Cortex of kidney (tissue), 1 donor: ENCODE measurements at places on chromosomes 2 and 18.

DNA sequence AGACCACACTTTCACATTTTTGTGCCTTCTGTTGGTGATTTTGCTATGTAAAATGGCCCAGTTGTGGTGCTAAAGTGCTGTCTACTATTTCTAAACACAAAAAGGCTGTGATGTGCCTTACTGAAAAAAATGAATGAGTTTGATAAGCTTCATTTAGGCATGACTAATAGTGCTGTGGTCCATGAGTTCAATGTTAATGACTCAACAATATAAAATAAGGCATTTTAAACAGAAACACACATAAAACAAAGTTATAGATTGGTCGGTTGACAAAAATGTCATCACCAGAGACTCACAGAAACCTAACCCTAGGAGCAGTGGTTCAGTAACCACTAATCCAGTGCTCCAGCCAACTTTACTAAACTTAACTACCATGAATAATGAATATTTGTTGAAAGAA lies 160.0 kb downstream of the DNAH6 start:
- no peak for DNase-seq

- DNase-seq = no peak
Observed at GRCh38 chr18:68323921-68324320, 391.0 kb downstream of the TMX3 start.

DNA sequence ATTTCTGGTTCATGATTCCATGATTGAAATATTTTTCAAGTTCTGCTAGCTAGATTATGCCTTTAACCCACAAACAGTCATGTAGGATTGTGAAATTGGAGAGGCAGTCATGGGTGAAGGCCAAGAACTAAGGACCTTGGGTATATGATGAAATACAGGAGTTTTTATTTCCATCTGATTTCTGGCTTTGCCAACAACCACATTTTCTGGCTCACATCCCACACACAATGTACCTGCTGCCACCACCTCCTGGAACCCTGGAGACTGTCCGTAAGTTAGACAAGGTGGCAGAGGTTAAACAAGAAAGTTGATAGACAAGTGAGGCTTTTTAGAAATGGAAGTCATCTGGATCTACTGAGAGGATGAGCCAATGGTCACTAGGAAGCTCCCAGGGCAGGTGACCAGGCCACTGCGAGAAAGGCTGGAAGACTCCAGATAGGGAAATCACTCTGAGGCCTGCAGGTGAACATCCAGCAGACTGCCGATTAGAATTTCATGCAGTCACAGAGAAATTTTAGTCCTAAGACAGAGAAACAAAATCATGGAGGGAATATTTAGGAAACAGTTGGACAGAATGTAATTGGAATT lies 402.0 kb downstream of the ALK start:
- no peak for DNase-seq

- DNase-seq = no peak
Observed at GRCh38 chr2:30422444-30423040, 24.5 kb upstream of the LCLAT1 start.

- DNase-seq = no peak
Observed at GRCh38 chr2:98569197-98569793, 39.0 kb downstream of the COA5 start.
